Endothelial cell (in vitro differentiated cells): ENCODE measurements at places on chromosomes 4 and X. TPM values are rescaled to one million over a fixed set of nuclear protein-coding genes. Genes with fewer than 3 reads are reported as not detected.

Gene KLF3
- total RNA-seq: 73.4 TPM

Gene XG
- total RNA-seq: 0.18 TPM

DNA sequence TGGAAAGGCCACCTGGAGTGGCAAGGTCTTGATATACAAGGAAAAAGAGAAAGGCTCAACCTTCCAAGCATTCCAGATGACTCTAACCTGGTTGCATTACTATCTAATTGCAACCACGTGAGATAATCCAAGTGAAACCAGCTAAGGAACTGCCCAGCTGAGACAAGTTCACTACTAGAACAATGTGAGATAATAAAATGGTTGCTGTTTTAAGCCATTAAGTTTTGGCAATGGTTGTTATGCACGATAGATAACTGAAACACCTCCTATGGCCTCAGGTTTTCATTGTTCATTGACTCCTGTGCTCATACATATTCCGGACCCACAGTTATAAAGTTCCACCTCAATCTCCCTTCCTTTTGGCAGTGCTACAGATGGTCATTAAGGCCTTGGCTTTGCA is 9.2 kb upstream of the CXorf66 start:
- no peak overlapping the region for H3K27ac ChIP-seq
- H3K27me3 ChIP-seq: no peaks in the 10 kb centered on the region
- H3K4me3 ChIP-seq: no peak overlapping the region
- no peak for DNase-seq
- H3K4me1 ChIP-seq: no peaks in the 10 kb centered on the region

GRCh38 chr4:112147697-112148096 is 2.4 kb downstream of the FAM241A start:
- DNase-seq: no peak
- peaks cover 58% of the 10 kb centered on the region for H3K4me1 ChIP-seq
- peaks cover 6% of the 10 kb centered on the region for H3K27me3 ChIP-seq
- peak overlapping the region; percentile 88 for H3K27ac ChIP-seq
- peaks cover 11% of the 10 kb centered on the region for H3K36me3 ChIP-seq
- peak overlapping the region; percentile 98 for H3K4me3 ChIP-seq

- peak; percentile 56 for DNase-seq
- H3K36me3 ChIP-seq: peaks cover 23% of the 10 kb centered on the region
- peak within 1 kb of the TSS; percentile 98 for H3K27ac ChIP-seq
- peak within 1 kb of the TSS; percentile 92 for H3K4me3 ChIP-seq
- H3K4me1 ChIP-seq: peaks cover 31% of the 10 kb centered on the region
These were observed at the start of gene DIPK2B for GRCh38 chrX:45200741-45201234. Gene DIPK2B (minus strand): TSS chrX:45200876. CDS start chrX:45200826, 50 bp downstream.

GRCh38 chrX:37829721-37830120 is 17.6 kb downstream of the DYNLT3 start:
- no peaks in the 10 kb centered on the region for H3K27me3 ChIP-seq
- H3K4me1 ChIP-seq: no peaks in the 10 kb centered on the region
- no peak for DNase-seq
- no peak overlapping the region for H3K27ac ChIP-seq
- H3K4me3 ChIP-seq: no peak overlapping the region
